ENCODE measurements at places on chromosomes 2 and 18.

DNA sequence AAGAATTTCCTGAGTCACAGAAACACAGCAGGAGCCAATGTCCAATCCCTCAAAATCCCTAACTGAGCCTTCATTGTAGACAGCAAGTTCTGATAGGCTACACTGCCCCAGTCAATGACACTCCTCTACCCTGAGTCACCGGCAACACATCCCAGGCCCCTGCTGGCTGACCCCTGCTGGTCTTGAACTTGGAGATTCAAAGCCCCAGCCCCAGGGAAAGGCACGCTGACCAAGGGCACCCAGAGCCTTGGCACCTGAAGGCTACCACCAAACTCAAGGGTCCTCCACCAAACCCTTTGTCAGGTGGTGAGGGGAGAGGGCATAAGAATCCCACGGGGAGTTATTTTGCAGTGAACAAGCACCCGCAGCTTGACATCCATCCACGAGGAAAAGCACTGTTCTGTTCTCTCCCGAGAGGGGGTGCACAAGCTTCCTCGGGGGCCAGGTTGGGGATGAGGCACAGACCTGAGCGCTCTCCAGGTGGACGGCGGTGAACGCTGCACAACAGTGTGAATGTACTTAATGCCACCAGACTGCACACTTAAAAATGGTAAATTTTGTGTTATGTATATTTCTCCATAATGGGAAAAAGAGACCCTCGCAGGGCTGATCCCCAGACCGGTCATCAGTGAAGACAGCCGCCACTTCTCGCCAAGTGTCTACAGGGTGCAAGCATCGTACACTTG, 46.9 kb downstream of the TFCP2L1 start:
- DNase-seq, result no peak

DNA sequence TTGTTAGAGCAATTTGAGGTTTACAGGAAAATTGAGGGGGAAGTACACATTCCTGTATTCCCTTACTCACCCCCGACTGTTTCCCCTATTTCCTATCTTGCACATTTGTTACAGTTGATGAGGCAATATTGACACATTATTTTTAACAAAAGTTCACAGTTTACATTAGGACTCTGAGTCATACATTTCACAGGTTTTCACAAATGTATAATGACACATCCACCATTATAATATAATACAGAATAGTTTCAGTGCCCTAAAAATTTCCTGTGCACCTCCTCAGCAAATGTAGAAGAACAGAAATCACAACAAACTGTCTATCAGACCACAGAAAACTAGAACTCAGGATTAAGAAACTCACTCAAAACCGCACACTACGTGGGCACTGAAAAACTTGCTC, 160.6 kb upstream of the RMP24 start:
- DNase-seq, result no peak

GRCh38 chr2:137522620-137523011, 441.7 kb upstream of the HNMT start:
- DNase-seq, result no peak

DNA sequence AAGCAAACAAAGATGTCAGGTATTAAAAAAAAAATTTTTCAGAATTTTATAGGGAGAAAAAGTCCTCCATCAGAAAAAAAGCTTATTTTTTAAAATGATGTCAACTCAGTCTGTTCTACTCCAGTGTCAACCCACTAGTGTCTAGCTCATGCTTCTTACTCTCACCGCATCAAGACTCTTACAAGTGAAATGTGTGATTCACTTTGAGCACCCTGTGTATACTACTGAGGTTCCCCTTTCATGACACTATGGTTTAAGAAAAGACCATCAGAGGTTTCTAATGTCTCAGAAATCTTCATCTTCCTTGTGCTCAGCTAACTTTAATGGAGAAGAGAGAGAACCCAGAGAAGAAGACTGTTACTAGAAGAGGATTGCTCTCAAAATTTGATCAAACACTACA, 43.4 kb downstream of the FEZ2 start:
- no peak for DNase-seq

DNA sequence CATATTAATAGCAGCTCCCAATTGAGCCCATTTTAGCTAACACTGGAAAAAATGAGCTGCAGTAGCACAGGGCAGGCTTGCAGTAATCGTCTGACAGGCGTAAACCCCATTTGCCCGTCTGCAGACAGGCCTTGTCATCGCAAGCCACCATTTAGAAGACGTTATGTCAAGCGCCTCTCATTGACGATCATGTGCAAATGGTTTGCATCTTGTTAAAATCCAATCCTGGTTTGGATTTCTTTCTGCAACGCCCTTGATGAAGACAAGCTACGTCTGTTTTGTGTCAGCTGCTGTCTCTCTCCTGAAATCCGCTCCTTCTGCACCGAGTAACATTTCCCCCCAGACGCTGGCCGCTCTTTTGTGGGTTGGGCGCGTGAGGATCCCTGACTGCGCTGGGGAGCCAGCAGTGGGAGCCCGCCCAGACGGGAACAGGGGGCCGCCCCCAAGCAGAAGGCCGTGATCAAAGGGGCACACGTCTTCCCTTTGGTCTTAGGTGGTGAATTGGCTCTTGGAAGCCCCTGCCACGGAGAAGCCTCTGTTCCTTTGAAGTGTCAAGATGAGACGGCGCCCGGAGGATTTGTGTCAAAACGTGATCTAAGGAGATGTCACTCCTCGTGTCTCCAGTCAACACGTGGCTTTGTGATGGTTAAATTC, 84.2 kb upstream of the GPC1 start:
- no peak for DNase-seq

DNA sequence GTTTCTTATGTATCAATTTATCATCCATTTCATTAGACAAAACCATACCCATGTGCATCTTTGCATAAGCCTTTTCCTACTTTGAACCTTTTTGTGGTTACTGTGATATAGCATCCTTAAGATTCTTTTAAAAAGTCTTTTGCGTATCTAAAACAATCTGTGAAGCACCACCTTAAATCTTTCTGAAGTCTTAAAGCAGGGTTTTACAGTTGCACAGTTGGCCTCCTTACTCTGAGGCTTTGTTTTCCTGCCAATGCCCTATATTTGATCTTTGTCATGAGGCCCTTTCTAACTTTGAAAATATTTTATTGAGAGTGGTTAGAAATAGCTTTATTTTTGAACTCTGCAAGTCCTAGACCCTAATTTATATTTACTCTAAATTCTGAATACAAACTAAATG, 163.4 kb upstream of the MAP3K20 start:
- DNase-seq, result no peak

GRCh38 chr2:85266146-85267041, 61.4 kb downstream of the TGOLN2 start:
- DNase-seq, result peak; percentile 79

GRCh38 chr2:97661927-97662326, 1.9 kb downstream of the ACTR1B start:
- DNase-seq, result no peak

- DNase-seq, result no peak
These were observed 489.0 kb upstream of the NRP2 start for GRCh38 chr2:205193125-205193835.

GRCh38 chr2:211737282-211737681, 801.3 kb downstream of the ERBB4 start:
- DNase-seq, result no peak

DNA sequence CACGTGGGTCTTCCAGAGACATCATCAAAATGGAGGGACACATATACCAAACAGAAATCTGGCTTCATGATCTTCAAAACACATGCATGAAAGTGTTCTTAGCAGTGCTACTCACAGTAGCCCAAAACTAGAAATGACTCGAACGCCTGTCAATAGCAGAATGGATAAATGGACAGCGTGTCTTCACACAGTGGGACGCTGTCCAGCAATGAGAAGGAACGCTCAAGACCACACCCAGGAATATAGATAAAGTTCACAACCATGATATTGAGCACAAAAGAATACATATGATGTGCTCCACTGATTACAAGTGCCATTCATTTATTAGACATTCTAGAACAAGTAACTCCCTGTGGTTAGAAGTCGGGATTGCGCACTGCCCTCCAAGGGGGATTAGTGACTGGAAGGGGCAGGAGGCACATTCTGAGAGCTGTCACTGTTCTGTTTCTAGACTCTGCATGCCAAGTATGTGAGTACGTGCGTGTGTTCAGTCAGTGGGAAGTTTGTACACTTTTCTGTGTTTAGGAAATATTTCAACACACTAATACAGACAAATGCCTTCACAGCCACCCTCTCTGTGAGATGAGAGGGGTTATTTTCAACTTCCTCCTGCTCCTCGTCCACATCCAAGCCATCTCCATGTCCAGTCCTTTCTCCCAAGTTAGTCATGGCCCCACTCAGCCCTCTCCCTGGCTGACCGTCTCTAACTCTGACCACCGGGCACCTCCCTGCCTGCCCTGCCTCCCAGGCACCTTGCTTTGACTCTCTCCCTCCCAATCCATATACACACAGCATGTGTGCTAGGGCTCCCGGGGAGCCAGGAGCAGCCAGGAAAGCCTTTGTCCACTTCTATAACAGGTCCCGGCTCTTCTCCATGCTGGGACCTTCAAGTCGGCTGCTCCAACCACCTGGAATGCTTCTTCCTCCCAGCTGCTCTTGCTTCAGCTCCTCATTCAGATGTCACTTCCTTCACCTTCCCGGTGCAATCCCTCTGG, 26.9 kb upstream of the TNS1 start:
- DNase-seq, result no peak

DNA sequence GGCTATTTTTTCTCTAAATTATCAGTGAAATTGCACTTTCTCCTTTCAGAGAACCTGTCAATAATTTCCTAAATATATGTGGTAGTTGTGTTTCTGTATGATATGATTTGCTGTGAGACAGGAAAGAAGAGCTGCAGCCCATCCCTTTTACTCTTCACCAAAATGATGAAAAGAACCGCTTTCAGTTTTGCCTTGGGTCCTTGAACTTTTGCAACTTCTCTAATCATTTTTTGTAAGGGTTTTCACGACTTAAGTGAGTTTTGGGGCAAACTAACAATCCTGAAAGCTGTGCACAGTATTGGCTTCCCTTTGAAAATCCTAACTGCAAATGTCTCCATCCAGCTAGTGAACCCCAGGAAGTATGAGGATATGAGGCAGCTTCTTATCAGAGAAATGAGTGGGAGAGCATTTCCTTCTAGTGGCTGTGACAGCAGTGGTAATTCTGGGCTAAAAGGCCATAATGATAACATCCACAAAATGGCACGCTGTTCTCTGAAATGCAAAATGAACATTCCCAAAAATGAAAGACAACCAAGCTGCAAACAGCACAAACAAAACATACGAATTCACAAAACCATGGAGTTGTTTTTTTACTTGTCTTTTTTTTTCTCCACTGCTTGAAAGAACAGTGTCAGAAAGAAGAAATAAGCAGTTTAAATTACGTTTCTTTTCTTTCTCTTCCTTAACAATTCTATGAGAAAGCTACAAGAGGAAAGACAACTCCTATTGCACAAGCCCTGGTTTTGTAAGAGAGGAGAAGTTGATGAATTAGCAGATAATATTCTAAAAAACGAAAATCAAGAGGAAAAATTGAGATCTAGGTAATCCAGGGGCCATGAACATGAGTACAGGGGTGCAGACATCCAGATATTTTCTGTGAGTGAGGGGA, 1291.6 kb upstream of the ZEB2 start:
- no peak for DNase-seq

DNA sequence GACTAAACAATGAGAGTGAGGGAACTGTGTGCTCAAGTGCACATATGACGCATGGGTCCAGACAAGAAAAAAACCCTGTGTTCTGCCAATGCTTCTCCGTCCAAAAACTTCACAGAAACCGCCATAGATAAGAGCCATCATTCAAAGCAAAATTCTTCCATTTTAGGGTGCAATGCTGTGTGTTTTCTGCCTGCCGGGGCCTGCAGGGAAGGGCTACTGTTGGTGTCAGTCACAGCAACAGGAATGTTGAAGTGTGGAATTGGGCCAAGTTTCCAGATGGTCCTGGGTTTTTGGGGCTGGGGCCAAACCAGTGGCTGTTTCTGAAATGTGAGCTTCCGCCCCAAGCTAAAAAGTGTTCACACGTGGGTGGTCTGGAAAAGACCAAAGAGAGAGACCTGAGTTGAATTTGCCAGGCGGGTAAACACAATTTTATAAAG, 677 bp upstream of the MC2R start:
- no peak for DNase-seq

DNA sequence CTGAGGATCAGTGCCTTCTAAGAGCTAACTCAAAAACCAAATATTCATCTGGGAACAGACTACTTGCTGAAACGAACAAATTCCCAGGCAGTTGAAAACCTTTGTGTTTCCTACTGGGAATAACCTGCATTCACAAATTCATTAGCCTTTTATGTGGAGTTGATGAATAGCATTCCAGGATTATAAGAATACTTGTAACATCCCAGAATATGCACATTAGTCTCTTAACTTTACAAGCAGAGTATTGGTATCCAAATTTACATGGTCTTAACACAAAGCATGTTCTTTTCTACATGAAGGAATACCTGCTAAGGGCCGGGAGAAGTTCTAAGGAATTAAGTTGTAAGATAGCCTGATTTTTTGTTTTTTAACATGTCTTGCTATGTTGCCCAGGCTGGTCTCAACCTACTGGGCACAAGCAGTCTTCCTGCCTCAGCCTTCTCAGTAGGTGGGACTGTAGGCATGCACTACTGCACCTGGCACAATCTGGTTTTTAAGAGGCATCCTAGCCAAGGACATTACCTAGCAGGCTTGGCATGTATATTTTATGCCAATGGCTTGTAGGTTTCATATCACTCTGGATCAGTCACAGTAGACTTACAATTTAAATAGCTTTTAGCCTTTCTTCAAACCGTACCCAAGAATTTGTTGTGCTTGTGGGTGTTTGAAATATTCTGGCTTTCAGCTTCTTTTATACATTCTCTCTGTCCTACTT, 50.7 kb downstream of the MGAT5 start:
- no peak for DNase-seq

GRCh38 chr2:180540761-180541160, 439.6 kb upstream of the UBE2E3 start:
- DNase-seq, result no peak

GRCh38 chr18:73932976-73933375, 214.7 kb downstream of the FBXO15 start:
- DNase-seq, result no peak

GRCh38 chr2:29601321-29601720, 320.1 kb downstream of the ALK start:
- DNase-seq, result no peak

- DNase-seq, result no peak
These were observed 237.3 kb downstream of the PID1 start for GRCh38 chr2:229033816-229034215.

DNA sequence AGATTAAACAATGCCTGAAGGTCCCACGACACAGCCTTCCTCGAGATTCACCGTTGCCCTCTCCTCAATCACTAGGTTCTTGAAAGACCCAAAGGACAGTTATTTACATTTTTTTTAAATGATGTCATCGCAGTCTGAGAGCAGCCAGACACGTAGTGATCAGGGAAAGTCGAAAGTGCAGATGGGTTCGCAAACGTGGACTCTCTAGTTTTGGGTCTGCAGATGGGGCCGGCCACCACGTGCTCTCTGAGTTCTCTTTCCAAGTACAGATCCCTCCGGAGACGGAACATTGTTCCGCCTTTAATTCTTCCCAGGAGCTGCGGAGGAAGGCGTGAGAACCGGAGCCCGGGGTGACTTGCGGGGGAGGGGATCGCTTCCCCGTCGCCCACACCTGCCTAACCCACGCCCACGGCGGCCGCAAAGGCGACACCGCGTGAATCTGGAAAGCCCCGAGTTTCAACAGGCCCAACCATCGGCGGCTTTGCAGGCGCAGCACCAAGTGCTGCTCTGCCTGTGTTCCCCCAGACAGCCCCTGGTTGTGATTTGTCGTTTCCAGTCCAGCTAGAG, 54.3 kb downstream of the PKDCC start:
- DNase-seq, result peak; percentile 92
